ENCODE measurements at places on chromosomes 2 and 18.

DNA sequence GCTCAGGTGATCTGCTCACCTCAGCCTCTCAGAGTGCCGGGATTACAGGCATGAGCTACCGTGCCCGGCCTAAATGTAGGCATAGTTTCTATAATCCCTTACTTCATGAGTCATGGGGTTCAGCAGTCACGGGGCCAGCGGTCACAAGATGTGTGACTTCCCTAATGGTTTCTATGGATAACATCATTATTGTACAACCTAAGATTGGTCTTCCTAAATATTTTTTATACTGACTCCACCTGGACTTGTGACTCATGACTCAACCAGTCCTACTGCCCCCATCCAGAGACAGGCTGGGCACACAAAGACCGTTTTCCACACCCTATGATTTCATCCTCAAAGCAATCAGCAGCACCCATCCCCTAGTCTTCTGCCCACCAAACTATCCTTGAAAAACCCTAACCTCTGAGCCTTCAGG lies 15.9 kb downstream of the FAM210A start:
- no peak for DNase-seq

DNA sequence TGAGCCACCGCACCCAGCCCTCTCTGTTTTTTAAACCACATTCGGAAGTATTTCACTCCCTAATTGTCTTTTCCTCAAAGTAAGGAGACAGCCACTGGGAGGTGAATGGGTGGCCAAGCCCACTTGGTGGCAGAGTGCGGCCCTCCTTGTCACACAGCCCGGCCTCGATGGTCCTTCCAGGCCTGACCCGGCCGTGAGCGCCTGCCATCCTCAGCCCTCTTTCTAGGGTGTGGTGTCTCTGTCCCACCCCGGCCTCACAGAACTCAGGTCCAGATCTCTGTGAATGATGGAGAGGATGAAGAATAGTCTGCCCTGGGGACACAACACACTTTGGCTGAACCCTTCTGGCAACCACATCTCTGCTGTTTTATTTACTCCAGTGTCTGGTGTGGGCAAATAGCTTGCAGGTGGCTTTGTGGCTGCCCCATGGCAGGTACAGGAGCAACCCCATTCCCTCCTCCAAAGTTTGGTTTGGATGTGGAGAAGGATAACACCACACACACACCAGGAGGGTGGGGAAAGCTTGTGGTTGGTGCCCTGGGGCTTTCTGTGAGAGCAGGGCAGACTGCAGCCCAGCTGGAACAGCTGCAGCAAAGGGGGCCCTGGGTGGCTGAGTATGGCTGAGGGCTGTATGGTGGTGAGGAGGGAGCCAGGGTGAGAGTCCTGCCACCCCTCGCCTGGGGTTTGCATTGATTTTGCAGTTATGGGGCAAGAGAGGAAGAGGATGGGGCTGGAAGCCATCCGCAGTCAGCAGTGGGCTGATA lies 88.6 kb downstream of the FAM168B start:
- no peak for DNase-seq

DNA sequence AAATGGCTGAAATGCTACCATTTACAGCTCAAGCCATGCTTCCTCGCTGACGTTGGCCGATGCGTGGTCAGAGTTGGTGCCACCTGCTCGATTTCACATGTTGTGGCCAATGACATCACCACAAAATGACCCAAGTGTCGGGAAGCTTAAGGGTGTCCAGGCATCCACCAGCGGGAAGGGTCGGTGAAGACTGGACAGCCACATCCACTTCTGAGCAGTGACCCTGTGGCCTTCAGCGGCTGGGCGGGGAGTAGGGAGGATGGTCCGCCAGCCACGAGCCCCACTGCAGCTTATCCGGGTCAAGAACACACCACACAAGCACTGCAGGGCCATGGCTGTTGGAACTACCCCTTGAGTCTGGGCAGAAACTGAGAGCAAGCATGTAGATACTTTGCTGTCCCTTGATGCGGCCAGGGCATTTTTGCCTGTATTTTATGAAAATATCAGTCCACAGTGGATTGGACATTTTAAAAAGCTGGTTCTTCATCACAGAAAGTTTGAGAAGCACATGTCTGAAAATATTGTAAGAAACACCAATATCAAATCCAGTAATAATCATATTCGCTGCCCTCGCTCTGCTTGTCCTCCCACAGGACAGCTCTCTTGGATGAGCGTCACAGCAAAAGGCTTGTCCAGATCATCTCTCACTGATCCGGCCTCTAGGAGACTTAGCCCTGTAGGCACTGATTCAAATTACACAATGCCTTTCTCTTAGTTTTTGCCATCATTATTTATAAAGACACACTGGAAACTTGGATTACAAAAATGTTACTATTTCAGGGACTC lies 174.0 kb downstream of the TWIST2 start:
- no peak for DNase-seq

- DNase-seq = no peak
Observed at GRCh38 chr2:33484042-33484621, 7.7 kb downstream of the RASGRP3 start.

GRCh38 chr2:44116319-44116718 lies 52.4 kb upstream of the PPM1B start:
- no peak for DNase-seq

DNA sequence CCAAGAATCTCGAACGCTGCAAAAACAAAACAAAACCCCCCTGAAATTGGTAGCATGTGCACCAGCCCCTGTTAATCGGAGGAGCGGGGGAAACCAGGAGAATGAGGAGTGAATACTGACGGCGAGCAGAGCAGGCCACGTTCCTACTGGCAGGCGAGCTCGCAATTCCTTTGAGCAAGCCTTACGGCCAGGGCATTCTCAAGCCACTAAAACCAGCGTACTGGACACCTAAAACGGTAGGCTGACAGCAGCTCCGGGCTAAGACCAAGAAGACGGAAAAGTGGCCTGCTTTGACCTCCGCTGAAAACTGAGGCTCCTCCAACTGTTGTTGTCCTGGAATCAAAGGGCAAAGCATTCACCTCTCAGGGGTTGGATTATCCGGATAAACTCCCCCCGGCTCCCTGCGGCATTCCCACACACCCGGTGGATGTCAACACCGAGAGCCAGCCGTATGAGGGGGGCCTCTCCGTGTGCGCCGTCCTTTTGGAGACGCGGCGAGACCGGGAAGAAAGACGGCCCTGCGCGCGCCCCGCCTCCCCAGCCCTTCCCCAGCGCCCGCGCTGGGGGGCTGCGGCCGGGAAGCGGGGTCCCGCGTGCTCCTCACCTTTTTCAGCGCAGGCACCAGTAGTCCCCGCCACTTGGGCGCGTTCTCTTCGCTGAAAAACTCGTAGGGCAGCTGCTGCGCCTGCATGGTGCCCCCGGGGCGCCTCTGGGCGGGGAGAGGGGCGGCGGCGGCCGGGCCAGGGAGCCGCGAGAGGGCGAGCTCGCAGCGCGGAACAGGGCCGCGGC lies 925 bp downstream of the SOS1 start:
- peak; percentile 86 for DNase-seq

DNA sequence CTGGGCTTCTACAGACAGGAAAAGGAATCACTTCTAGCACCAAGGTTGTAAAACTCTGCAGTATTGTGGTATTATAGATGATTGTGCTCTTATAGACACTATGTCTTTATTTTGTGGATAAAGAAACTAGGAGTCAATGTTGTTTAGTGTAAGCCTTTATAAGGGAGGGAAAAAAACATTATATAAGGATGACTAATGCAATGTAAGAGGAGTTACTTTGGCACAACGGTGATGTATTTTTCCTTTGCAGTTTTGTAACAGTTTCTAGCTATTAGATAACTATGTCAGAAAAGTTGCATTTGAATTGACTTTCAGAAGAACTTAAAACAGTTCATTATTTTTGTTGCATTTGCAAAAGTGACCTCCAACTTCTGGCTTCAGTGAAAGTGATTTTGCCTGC lies 545.4 kb downstream of the CCDC85A start:
- DNase-seq = no peak

All from GM13977 (cell line).